SIG-M5 (cell line): ENCODE measurements at places on chromosomes 11 and 22.

DNA sequence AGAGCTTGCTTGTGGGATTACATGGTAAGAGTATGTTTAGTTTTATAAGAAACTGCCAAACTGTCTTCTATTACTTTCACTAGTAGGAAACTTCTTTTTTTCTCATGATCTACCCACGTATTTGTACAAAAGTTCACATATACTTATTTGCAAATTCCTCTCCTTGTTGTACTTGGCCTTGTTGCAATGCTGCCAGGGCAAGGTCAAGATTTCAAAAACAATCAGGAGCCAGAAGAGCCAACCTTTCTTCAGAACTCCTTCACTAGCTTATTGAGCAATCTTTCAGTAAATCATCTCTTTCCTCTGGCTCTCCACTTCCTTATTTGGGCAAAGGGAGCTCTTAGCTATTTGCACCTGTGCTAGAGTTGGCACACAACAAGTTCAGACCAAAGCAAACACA lies 9.7 kb downstream of the SRSF8 start:
- no peak for DNase-seq

DNA sequence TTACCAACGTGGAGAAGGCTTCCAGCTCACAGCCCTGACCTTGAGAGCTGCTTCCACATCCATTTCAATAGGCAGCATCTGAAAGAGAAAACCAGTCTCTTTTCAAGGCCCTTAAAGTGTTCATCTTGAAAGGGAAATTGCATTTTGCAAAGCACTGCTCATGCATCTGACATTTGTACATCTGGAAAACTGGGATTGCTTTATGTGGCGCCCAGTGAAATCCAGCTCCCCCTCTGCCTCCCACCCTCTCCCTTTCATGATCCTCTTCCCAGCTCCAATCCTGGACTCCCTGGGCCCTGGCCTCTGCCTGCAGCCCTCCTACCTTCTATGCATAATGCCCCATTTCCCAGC lies 17.4 kb downstream of the TP53AIP1 start:
- no peak for DNase-seq

- DNase-seq: no peak
Measured at GRCh38 chr11:80074837-80075236, 634.0 kb upstream of the TENM4 start.

- DNase-seq: no peak
Measured at GRCh38 chr11:88174709-88175568, at the start of gene RAB38. TSS of gene RAB38 (minus strand) at chr11:88175443. CDS start at chr11:88175384, 59 bp downstream.

DNA sequence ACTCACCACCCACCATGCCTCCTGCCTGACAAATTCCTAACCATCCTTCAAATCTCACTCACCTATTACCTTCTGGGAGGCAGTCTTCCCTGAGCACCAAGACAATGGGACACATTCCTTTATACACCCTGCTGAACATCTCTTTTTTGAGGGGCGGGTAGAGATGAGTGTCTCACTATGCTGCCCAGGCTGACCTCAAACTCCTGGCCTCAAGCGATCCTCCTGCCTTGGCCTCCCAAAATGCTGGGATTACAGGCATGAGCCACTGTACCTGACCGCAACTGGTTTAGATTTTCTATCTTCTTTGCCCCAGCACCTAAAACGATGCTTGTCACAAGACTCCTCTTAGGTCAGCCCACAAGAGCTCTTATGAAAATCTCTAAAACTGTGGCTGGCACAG lies 7.1 kb downstream of the TIMM10 start:
- no peak for DNase-seq

DNA sequence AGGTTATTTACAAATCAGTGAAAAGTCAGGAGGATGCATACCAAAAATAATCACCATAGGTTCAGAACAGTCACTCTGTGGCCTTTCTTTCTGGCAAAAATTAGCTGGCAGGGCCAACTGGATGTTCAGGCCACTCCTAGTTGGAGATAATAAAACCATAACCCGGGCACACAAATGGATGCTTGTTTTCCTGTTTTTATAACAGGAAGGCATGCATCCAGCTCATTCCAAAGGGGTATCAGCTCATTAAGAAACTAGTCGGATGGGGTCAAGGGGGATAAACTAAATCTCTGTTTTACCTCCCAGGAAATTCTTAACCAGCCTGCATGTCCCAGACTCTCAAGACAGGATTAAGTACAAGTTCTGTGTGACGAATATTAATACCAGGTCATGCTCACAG lies 81.0 kb downstream of the FBXO7 start:
- no peak for DNase-seq

DNA sequence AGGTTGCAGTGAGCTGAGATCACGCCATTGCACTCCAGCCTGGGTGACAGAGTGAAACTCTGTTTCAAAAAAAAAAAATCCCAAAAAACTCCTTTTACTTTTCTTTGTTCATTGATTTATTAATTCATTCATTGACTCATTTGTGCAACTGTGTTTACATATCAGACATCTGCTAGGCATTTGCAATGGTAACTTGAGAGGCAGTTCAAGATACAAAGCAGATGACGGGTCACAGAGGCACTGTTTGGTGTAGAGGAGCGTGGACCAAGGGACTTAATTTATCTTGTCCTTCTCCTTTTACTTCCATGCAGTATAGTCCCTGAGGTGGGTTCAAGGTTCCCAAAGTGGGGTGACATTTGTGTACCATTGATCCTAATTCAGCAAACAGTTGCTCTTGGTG lies 71.4 kb downstream of the KIAA1671 start:
- DNase-seq: no peak

- no peak for DNase-seq
Measured at GRCh38 chr11:119377112-119377901, 4.2 kb downstream of the USP2 start.

- DNase-seq: no peak
Measured at GRCh38 chr11:127412722-127413380, 412.3 kb upstream of the KIRREL3 start.

DNA sequence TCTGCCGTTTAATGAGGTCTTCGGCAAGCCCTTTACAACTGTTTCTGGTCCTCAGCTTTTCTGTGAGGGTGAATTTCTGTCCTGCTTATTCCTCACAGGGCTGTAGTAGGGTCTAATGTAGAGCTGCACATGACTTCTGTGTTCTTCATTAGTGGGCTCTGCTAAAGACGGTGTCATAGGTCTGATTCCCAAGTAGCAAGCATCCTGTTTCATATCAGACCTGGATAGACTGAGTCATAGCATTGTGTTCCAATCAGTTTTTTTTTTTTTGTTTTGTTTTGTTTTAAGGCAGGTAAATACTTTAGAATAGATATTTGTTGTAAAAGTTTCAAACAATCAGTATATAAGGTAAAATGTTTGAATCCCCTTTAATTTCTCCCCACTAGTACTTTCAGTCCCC lies 35.4 kb downstream of the BIRC2 start:
- no peak for DNase-seq

GRCh38 chr11:65700399-65700798 lies 11.7 kb upstream of the KAT5 start:
- no peak for DNase-seq

GRCh38 chr22:27045103-27045947 lies 387.9 kb downstream of the MIAT start:
- no peak for DNase-seq

GRCh38 chr11:94702481-94702880 lies 65.7 kb upstream of the AMOTL1 start:
- DNase-seq: no peak

GRCh38 chr22:38021206-38021605 lies 36.0 kb upstream of the PICK1 start:
- DNase-seq: no peak

DNA sequence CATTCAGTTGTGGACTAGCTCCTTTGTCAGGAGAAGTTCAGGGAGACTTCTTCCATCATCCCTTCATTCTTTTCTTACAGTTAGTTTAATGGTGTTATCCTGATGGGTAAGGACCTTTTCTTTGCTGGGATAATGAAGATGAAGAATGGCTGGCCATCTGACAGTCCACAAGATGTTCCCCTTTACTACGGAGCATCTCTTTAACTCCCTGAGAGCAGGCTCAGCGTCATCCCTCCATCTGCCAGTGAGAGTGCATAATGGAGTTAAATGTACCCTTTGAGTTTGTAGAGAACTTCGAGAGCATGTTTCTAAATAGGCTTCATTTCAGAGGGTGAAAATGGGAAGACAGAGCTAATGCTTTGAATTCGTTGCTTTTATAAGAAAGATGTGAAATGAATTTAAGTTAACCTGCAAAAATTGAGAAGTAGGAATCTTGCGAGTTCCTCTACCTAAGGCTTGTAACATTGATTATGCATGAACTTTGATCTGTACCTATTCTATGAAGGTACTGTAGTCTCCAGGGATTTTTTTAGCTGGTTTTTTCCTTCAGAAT lies 1.7 kb downstream of the EP300 start:
- no peak for DNase-seq

DNA sequence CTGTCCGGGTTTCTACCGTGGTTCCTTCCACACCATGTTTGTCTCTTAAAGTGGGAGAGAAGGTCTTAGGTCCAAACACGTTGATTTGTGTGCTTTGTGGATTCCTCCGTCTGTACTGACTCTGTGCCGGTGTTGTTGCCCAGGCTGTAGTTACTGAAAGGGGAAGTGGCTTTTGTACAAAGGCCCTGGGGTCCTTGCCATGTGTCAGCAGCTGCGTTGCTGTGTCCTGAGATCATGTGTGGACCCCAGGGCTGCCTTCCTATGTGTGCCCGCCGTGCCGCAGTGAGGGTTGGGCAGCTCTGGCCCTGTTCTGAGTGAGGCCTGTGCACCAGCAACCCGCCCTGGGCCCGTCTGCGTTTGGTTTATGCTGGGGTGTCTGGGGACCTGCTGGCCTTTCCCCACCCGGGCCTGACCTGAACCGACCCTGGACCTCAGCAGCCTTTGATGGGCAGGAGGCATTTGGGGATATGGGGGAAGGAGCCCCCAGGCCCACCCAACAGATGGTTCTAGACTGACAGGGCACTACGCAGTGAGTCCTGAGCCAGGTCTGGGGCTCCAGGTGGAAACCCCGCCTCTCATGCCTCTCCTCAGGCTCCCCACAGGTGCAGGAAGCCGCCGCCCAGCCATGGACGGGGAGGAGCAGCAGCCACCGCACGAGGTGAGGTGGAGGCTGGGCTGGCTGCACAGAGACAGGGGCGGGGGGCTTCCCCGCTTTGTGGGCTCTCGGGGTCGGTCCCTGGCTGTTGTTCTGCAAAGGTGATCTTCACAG lies 6.9 kb downstream of the TRABD start:
- no peak for DNase-seq

GRCh38 chr22:46062971-46063631 lies 86.1 kb upstream of the WNT7B start:
- no peak for DNase-seq

DNA sequence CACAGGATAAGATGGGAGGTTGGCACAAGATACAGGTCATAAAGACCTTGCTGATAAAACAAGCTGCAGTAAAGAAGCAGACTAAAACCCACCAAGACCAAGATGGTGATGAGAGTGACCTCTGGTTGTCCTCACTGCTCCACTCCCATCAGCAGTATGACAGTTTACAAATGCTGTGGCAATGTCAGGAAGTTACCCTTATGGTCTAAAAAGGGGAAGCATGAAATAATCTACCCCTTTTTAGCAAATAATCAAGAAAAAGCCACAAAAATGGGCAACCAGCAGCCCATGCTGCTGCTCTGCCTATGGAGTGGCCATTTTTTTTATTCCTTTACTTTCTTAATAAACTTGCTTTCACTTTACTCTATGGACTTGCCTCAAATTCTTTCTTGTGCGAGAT lies 8.7 kb upstream of the PIWIL4 start:
- peak; percentile 52 for DNase-seq

DNA sequence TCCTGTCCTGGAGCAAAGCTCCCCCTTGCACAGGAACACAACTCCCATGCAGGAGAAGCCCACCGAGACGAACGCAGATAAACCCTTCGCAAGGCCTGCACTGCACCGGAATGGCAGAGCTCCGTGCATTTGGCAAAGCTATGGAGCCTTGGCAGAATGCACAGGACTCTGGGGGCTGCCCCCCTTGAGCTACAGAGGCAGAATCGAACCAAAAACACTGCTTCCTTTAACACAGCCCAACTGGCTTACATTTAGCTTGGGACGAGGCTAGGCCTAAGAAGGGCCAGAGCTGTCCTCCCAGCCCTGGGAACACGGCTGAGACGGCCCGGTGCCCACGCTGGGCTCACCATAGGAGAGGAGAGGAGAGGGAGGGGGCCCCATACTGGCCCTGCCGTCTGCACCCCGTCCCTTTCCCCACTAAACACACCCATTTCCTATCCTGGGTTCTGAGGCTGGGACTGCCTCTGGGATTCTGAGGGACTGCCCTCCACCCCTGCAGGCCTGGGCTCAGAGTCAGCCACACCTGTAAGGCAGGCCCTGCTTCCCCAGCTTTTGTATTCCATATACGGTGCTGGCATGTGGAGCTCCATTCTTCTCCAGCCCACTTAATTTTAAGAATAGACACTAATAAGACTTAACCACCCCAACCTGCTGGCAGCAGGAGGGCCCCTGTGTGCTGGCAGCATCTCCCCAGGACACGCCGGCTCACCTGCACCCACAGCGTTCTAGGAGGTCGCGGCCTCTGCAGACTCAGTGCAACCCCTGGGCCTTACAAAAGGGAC lies 32.9 kb downstream of the PPM1F start:
- no peak for DNase-seq

DNA sequence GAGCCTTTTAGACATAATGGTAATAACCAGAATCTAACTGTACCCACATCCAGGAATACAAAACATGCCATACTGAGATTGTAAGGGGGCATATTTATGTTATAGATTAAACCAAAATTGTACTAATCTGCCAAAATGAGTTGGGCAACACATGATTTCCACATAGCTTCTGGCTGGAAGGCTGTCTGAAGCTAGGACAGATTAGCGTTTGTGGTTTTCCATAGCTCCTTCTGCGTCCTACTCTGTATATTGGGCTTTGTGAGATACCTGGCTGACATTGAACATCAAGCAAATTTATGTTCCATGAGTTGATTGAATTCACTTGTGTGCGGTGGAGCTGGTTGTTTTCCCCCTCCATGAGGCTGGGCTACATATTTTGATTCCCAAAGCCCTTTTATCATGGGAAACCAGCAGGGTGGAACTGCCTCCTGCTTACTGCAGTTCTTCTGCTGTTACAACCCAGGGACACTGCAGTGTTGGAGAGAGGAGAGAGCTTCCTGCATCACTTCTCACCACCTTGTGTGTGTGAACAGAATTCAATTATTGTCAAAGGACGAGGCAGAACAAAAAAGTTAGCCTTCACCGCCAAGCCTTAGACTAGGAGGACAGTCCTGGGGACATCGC lies 114.9 kb downstream of the C11orf91 start:
- no peak for DNase-seq

- no peak for DNase-seq
Measured at GRCh38 chr22:42661985-42662831, 13.0 kb upstream of the CYB5R3 start.

- DNase-seq: peak; percentile 76
Measured at GRCh38 chr11:114166897-114167323, 107.4 kb downstream of the ZBTB16 start.
